ENCODE measurements at places on chromosomes 4 and X. TPM values are rescaled to one million over a fixed set of nuclear protein-coding genes. Genes with fewer than 3 reads are reported as not detected.

DNA sequence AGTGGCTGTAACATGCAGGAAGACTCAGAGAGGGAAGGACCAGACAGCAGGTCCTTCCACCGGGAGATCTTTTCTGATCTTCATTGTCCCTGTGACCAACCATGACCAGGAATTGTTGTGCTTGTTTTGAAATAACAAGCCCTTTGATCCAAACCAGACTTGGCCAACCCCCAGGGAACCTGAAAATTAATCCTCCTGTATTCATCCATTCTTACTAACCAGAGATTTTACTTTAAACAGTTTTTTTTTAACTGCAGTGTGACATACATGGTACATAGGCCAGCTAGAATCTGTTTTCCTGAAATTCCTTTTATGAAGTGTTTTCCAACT is 4.0 kb downstream of the WFS1 start:
- H3K27me3 ChIP-seq = no peaks in the 10 kb centered on the region
- no peak for DNase-seq
- H3K4me1 ChIP-seq = peaks cover 15% of the 10 kb centered on the region

GRCh38 chr4:108345862-108346817 is 177.4 kb upstream of the LEF1 start:
- H3K4me3 ChIP-seq = no peak overlapping the region
- H3K27me3 ChIP-seq = no peaks in the 10 kb centered on the region
- H3K4me1 ChIP-seq = no peaks in the 10 kb centered on the region
- H3K36me3 ChIP-seq = no peaks in the 10 kb centered on the region

DNA sequence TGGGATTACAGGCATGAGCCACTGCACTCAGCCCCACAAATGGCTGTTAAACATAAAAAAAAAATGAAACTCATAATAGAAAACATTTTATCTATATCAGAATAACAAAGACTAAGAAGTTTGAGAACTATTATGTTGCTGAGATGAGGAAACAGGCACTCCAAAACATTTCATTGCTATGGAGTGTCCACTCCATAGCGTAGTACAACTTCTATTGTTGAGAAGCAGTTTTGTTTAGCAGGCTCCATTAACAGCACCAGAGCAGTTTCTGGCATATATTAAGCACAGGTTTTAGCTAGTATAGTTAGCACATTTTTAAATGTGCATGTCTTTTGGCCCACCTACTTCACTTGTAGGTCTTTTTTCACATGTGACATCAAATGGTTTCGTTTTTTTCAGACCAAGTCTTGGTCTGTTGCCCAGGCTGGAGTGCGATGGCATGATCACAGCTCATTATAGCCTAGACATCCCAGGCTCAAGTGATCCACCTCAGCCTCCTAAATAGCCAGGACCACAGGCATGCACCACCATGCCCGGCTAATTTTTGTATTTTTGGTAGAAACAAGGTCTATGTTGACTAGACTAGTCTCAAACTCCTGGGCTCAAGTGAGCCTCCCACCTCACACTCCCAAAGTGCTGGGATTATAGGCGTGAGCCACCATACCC is 5.8 kb downstream of the HMGB2 start:
- H3K27me3 ChIP-seq = no peaks in the 10 kb centered on the region
- H3K4me1 ChIP-seq = peaks cover 16% of the 10 kb centered on the region
- no peak overlapping the region for H3K4me3 ChIP-seq
- H3K36me3 ChIP-seq = peaks cover 37% of the 10 kb centered on the region
- DNase-seq = no peak
- H3K27ac ChIP-seq = no peak overlapping the region

DCAF12L1 gene
- not detected for total RNA-seq

EIF1AX gene
- total RNA-seq = 59.4 TPM
